ENCODE measurements at places on chromosomes 1 and 21. TPM values are rescaled to one million over a fixed set of nuclear protein-coding genes. Genes with fewer than 3 reads are reported as not detected.

- no peak for DNase-seq
These were observed 1.9 kb downstream of the WDR64 start for GRCh38 chr1:241654019-241654418.

- DNase-seq, result no peak
These were observed 809.9 kb upstream of the RGS18 start for GRCh38 chr1:191348328-191348727.

Gene IVL
- polyA plus RNA-seq, result 0.13 TPM

- no peak for DNase-seq
These were observed at the start of gene GPX7 for GRCh38 chr1:52601991-52602855. TSS of gene GPX7 (plus strand) at chr1:52602371. CDS start at chr1:52602410, 39 bp downstream.

Gene NUAK2
- 1.1 TPM for polyA plus RNA-seq

GRCh38 chr1:29531596-29531995, 295.3 kb downstream of the PTPRU start:
- DNase-seq, result no peak

DNA sequence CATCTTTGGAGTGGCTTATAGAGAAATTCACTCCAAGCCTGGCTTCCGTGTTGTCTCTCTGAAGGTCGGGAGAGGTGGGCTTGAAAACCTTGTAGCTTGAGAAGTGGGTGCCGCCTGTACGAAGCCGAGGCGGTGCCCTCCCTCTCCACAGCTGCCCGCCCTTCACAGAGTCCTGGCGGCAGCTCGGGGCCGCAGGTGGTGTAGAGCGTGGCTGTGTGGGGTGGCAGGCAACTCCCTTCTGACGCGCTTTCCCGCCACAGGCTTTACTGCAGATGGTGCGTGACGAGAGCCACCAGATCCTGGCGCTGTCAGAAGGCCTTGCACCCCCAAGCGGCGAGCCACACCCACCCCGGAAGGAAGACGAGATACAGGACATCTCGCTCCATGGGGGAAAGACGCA, 33.1 kb upstream of the DIP2A start:
- no peak for DNase-seq

DNA sequence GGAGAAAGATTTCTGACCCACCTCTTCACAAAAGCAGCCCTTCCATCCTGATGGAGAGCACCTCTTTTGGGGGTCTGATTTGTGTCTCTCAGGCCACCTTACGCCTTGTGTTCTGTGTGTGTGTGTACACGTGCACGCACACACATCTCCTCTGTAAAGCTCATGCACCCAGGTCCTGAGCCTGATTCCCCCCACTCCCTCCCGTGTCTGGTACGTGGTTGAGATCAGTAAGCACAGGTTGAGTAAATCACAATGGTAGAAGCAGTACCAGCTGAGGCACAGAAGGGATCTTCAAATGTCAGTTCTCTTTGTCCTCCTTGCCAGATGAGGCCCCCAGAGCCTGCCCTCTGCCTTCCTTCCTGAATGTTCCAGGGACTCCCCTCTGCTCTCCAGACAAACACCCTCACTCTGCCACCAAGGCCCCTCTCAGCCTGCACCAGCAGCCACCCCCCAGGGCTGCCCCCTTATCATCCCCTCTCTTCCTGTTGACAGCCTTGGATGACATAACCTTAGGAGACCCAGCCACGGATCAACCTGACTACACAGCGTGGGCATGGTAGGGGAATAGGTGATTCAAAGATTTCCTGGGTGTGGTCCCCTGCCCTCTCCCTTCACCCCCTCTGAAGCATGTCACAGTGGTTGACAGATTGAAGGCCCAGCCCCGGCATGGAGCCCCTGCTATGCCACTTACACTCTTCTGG, 112.8 kb downstream of the HIVEP3 start:
- DNase-seq, result no peak

Gene PLA2G2C
- polyA plus RNA-seq, result 0.09 TPM

Gene DNAJC28
- 5.9 TPM for polyA plus RNA-seq

Gene PRKAA2
- polyA plus RNA-seq, result 16.3 TPM
